ENCODE measurements at places on chromosomes 3 and 15.

GRCh38 chr3:1404270-1404962 lies 311.6 kb downstream of the CNTN6 start:
- no peak for DNase-seq

- DNase-seq = peak; percentile 57
Observed at GRCh38 chr3:27500035-27500434, 15.9 kb upstream of the SLC4A7 start.

GRCh38 chr3:99866261-99866761 lies 48.6 kb downstream of the CMSS1 start:
- peak; percentile 21 for DNase-seq

- DNase-seq = no peak
Observed at GRCh38 chr3:73827725-73828211, 203.0 kb upstream of the PDZRN3 start.

- no peak for DNase-seq
Observed at GRCh38 chr3:32303399-32303747, 64.9 kb downstream of the CMTM8 start.

GRCh38 chr15:70866982-70867641 lies 13.2 kb upstream of the LARP6 start:
- no peak for DNase-seq

- DNase-seq = no peak
Observed at GRCh38 chr3:14199641-14200040, 21.0 kb downstream of the LSM3 start.

DNA sequence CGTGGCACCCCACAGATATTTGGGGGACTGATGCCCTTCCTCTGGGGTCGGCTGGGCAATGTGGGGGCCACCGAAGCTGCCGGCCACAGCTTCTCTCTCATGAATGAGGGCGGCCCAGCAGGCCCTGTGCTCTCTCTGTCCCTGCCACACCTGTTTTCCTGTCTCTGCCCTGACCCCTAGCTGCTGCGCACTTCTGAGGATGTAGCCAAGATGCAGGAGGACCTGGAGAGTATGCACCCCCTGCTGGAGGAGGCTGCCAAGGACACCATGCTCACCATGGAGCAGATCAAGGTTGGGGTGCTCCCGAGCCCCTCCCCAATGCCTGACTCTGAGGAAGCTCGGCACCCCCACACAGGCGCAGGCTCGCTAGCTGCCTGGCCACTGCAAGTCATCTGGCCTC lies 59.7 kb downstream of the SEMA3G start:
- DNase-seq = peak; percentile 75

DNA sequence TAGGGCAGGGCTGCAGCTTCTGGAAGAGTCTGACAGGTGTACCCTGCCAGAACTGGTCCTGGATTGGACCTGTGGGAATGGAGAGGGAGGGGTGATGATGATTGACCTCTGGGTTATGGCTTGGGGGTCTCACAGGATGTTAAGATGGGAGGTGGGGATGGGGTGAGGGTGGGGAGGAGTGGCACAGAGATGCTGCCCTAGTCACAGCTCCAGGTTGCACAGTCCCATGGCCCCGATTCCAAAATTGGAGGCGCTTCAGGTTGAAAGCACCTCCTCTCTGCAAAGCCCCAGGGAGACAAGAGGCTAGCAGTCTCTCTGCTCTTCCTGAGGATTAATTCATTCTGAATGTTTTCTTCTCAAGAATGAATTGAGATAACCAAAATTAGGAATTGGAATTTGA lies 101.4 kb downstream of the FAM43A start:
- no peak for DNase-seq

- no peak for DNase-seq
Observed at GRCh38 chr15:60678632-60679031, 199.7 kb upstream of the ICE2 start.

DNA sequence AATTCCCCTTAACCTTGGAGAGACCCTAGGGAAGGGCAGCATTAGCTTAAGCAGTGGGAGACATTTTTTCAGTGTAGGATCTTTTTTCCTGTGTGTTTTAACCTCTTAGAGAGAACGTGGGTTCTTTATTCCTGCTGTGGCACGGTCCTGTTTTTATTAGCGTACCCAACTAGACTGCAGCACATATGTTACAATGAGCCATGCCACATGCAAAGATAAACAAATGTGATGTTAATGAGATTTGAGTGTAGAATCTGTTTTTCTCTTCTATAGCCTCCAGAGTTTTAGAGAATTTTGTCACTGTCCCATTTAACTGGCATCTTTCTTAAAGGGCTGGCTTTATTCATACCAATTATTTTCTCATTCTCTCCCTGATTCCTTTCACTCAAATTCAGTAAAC lies 347.5 kb downstream of the CNTN4 start:
- no peak for DNase-seq

GRCh38 chr3:138775254-138775595 lies 59.5 kb downstream of the PIK3CB start:
- DNase-seq = no peak

Data from hematopoietic multipotent progenitor cell treated with erythropoietin and hydrocortisone succinate and interleukin-3 and kit ligand, for 6 days (in vitro differentiated cells).